Stomach (tissue), 19 donors: ENCODE measurements at places on chromosomes 3 and 15. TPM values are rescaled to one million over a fixed set of nuclear protein-coding genes. Genes with fewer than 3 reads are reported as not detected.

Gene SLC9A9
- 25.8 TPM for total RNA-seq

DNA sequence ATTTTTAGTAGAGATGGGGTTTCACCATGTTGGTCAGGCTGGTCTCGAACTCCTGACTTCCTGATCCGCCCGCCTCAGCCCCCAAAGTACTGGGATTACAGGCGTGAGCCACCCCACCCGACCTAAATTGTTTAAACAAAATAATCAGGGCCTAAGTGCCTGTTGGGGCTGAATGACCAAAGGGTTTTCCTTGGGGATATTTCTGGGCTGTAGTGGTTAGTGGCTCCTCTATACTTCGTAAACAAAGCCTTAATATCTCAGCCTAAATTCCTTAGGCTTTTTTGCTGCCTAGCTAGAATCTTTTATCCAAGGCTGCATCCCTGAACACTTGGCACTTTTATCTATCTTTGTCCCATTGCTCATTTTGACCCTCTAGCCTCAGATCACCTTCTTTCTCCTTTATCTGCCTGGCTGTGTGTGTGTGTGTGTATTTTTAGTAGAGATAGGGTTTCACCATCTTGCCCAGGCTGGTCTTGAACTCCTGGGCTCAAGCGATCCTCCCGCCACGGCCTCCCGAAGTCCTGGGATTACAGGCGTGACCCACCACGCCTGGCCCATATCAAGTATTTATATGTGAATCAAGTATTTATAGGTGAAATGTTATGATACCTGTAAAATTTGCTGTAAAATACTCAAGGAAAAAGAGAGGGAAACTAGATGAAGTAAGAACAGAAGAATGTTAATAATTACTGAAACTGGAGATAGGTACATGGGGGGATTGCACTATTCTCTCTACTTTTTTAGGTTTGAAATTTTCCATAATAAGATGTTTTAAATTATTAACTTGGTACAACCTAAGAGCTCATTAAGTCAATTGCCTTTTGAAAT, 1.8 kb downstream of the NUSAP1 start:
- H3K36me3 ChIP-seq: no peaks in the 10 kb centered on the region
- H3K4me1 ChIP-seq: peaks cover 20% of the 10 kb centered on the region
- DNase-seq: no peak
- H3K27ac ChIP-seq: no peak overlapping the region
- H3K27me3 ChIP-seq: no peaks in the 10 kb centered on the region
- peak overlapping the region; percentile 93 for H3K4me3 ChIP-seq

Gene MAGI1
- 85.7 TPM for total RNA-seq

GRCh38 chr3:51955175-51955892, at the start of gene GPR62:
Gene GPR62, plus strand, starts transcription at chr3:51955381. Its CDS starts 272 bp downstream, at chr3:51955653.
- no peak for DNase-seq
- peaks cover 18% of the 10 kb centered on the region for H3K4me1 ChIP-seq
- H3K27me3 ChIP-seq: peaks cover 20% of the 10 kb centered on the region
